HepG2 (cell line): ENCODE measurements at places on chromosomes 2 and 18.

DNA sequence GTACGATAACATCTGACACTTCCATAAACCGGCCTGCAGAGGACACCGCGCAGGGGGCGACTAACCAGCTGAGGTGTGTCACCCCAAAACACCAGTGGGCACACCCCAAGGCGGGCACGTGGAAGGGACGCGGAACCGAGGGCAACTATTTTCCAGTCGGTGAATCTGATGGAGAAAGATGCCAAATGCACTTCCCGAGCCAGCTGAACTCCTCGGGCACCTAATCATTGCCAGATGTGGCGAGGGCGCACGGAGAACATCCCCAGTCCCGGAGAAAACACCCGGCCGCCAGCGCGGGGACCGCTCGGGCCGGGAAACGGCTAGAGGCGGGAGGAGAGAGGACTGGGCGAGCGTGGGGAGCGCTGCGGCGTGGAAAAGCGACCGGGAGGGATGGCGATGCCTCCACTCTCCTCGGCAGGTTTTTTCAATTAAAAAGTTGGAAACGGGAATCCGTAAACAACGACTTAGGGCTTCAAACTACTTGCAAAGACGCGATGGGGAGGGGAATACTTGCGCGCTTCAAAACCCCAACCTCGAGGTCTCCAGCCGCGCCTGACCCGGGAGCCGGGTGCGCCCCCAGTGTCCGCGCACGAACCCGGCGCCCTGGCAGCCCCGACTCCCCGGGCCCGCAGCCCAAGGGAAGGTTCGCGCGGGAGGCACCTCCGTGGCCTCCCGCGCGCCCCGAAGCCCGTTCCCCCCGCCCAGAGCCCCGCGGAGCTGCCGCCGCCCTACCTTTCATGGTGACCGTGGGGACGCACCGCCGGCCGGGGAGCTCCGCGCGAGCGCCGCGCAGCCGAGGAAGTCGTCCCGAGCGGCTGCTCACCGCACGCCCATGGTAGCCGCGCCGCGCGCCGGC lies 497 bp downstream of the COLEC12 start:
- no peak for DNase-seq

DNA sequence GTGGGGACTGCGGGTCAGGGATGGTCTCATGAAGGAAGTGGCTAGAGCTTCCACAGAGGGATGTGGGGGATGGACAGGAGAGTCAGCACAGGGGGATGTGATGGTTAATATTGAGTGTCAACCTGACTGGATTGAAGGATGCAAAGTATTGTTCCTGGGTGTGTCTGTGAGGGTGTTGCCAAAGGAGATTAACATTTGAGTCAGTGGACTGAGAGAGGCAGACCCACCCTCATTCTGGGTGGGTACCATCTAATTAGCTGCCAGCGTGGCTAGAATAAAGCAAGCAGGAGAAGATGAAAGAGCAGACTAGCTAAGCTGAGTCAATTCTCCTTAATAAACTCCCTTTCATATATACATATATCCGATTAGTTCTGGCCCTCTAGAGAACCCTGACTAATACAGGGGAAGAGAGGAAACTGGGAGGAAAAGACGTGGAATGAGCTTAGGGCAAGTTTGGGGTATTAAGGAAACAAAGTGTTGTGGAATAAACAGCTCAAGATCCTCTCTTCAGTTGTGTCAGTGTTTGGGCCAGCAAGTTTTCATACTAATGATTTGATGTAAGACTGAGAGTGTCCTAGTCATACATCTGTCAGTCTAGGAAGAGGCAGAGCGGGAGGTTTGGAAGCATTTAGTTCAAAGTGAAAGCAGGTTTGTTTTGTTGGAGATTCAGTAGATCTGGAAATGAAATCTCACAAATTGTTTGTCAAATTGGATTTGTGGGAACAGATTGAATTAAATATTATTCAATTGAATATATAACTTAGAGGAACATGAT lies 135.2 kb upstream of the NT5C1B start:
- DNase-seq = no peak

GRCh38 chr2:168457190-168457895 lies 1.3 kb downstream of the CERS6 start:
- DNase-seq = no peak

DNA sequence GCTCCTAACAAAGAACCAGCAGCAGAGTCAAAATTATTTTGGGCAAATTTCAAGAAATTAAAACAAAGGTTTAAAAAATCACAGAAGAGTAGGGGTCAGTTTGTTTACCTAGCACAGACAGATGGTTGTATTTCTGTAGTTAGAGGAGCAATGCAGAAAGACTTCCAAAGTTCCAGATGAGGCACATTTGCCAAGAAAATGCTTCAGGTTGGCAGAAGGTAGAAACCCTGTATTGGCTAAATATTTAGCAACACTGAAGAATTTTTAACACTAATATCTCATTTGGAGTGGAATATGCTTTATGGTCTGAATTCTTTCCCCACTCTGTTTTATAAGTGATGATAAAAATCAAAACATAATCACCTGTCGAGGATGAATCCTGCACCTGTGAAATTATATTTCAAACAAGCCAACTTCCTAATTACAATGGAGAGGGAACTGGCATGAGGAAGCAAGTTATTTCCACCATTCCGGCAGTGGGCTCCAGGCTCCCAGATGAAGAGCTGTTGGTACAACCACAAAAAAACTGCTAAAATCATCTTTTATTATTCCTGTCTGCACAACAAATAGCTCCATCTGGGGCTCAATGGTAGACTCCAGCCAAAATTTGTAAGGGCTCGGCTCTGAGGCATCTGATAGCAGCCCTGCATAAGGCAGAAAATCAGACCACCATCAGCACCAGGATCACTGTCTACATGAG lies 286.5 kb upstream of the REV1 start:
- no peak for DNase-seq

DNA sequence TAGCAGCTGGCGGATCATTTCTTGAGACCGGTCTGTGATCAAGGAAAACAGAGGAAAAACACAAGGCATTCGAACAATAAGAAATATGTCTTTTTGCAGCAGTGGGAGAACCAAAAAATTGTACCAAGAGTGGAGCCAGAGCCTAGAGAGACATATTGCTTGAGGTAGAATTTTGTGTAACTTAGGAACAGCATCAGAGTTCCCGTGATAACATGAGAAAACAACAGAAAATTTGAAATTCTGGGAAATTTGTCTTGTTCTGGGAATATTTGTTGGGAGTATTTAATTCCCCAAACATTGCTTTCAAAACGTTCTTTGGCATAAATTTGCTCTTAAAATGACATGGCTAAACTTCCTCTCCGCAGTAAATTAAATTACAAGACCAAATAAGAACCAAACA lies 267.5 kb downstream of the GPD2 start:
- DNase-seq = no peak

DNA sequence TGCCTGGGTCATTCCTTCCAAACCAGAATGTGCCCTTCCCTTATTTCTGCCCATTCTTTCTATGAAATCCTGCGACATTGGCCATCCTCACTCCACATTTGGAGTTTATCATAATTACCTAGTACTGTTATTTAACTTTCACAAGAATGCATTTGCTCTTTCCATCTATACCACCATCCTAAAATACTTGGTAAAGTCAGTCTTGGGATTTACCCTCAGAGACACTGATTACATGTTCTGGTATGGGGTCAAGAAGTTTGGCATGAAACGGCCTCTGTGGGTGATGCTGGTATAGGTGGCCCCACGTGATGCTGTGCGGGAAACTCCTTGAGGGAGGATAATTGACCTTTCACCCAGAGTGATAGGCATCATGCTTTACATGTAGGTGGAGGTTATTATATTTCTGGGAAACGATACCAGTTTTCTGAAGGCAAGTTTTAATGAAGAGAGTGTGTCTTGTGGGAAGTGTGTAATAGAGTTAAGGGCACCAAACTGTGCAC lies 123.5 kb downstream of the FMNL2 start:
- DNase-seq = no peak

- no peak for DNase-seq
Observed at GRCh38 chr2:217158928-217159327, 299.1 kb upstream of the TNP1 start.

- no peak for DNase-seq
Observed at GRCh38 chr2:25286025-25286400, 55.7 kb downstream of the DNMT3A start.

DNA sequence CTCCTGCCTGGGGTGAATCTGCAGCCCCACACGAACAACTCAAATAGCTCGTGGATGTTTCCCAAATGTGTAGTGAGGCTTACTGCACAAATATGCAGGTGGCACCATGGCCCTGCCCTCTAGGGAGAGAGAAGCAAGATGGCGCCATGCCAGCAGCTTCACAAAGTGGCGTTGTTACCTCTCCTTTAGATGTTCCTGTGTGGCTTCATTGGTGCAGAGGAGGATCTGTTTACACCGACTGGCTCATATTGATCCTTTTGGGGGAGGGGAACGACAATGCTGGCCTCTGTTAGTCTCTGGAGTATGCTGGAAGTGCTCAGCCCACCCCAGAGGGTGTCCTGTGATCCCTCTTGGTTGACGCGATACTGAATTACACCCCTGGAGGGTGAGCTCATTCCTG lies 99.5 kb upstream of the GATA6 start:
- peak; percentile 87 for DNase-seq

GRCh38 chr2:74560591-74560990 lies 6.1 kb downstream of the DOK1 start:
- DNase-seq = no peak

- no peak for DNase-seq
Observed at GRCh38 chr18:2325933-2326332, 245.4 kb downstream of the METTL4 start.

GRCh38 chr18:3604498-3605408 lies 154.8 kb downstream of the TGIF1 start:
- DNase-seq = peak; percentile 93

DNA sequence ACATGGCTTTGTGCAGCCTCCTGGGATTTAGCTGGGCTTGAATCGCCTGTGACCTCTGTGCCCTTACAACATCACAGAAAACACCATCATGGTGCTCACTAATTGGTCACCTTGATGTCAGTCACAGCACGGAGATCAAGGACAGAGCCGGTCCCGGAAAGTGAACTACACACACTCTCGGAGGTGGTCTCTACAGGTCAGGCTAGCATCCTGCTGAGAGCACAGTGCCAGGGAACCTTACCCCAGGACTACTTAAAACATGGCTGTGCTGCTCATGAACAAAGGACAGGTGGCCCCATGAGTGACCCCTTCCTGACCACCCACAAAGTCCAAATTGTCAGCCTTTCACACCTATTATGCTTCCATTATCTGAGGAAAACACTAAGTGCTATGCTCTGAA lies 1782.1 kb upstream of the CELF4 start:
- DNase-seq = no peak

DNA sequence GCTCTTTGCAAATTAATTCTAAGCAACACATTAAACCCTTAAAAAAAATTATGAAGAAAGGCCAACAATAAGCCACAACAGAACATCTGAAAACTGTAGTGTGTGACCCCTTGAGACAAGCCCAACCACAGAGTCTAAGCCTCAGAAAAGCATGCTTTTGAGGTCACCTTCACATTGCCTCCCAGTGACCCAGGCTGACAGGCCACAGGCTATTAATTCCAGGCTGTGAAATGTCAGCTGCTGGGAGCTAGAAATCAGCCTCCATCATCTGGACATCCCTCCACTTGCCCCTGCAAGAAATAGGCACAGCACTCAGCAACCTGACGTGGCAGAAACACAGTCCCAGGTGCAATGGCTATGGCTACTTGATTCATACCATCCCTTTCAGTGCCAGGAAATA lies 179.4 kb upstream of the ZFP36L2 start:
- DNase-seq = no peak

- DNase-seq = peak; percentile 15
Observed at GRCh38 chr2:68466361-68466777, 725 bp downstream of the FBXO48 start.

GRCh38 chr2:175002547-175003274 lies 2.5 kb downstream of the CHN1 start:
- no peak for DNase-seq

- DNase-seq = no peak
Observed at GRCh38 chr2:45083175-45083574, 73.9 kb upstream of the SIX2 start.

DNA sequence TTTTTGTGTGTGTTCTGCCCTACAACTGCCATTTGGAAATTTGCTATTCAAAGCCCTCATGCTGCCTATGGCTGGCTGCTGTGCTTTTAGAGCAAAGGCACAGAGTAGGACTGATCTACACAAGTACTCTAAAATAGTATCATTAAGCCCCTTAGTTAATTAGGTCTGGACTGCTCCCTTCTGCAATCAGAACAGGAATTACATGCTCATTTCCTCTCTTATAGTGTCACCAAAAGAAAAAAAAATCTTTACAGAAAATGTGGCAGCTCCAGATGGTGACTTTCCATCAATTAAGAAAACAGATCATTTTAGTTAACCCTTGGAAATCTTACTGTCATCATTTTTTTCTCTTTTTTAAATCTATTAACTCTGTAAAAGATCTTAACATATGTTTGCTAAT lies 337.5 kb downstream of the RIT2 start:
- no peak for DNase-seq

DNA sequence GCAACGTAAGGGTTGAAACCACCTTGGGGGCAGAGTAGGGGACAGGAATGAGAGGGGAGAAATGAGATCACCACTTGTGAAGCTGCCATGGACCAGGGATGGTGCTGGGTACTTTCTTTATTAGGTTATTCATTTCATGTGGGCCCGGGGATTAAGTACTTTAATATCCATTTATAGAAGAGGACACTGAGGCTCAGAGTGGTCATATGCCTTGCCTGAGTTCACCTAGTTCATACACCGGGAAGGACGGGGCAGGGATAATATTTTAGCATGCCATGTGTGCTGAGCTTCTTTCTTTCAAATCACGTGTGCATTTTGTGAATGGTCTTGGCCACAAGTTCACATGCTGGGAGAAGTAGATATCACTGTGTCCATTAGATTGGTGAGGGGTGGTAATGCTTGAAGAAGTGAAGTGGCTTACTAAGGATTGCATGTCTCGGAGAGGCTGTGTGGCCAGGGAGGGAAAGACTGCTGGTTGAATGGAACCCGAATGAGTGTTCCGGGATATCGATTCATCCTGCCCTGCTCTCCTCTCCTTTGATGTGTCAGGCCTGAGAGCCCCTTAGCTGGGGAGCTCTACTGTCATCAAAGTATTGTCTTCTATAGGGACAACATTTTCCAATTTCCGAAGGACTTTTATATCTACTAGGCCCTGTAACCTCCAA lies 187.1 kb downstream of the MYCN start:
- no peak for DNase-seq

- no peak for DNase-seq
Observed at GRCh38 chr2:174711206-174711605, 53.1 kb downstream of the CHRNA1 start.

DNA sequence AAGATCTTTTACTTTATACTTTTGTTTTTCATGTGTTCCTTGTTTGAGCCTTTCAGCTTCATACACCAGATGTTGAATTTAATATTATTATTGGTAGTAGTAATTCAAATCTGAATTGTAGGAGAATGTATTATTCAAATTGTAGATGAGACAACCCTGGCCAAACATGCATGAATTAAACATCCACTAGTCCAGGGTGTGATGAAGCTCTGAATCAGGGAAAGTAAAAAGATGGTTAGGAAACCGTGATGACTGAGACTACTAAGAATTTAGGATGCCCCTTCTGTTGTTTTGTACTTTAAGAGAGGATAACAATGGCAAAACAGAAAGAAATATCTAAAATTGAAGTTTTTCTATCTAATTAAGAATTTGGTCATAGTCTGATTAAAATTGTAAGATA lies 227.8 kb upstream of the CDH2 start:
- no peak for DNase-seq

- no peak for DNase-seq
Observed at GRCh38 chr2:121151311-121152109, 133.5 kb downstream of the TFCP2L1 start.
